Choroid plexus epithelial cell (primary cell): ENCODE measurements at places on chromosomes 7 and 10.

DNA sequence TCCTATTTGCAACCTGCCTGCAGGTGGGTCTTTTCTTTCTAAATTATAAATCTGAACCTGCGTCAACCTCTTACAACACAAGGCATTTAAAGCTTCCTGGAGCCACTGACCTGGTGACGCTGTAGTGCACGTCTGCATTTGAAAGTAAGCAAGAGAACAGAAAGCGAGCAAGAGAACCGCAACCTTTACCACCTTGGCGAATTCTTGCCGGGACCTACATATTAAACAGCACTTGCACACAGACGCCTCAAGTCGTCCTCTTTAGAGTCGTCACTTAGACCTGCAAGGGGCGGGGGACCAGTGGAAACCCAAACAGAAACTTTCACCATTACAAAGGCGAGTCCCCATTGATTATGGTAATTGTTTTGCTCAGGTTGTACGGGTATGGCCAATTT is 9.5 kb downstream of the GLI3 start:
- DNase-seq, result no peak

GRCh38 chr7:82183634-82184033 is 259.9 kb downstream of the CACNA2D1 start:
- peak; percentile 78 for DNase-seq

DNA sequence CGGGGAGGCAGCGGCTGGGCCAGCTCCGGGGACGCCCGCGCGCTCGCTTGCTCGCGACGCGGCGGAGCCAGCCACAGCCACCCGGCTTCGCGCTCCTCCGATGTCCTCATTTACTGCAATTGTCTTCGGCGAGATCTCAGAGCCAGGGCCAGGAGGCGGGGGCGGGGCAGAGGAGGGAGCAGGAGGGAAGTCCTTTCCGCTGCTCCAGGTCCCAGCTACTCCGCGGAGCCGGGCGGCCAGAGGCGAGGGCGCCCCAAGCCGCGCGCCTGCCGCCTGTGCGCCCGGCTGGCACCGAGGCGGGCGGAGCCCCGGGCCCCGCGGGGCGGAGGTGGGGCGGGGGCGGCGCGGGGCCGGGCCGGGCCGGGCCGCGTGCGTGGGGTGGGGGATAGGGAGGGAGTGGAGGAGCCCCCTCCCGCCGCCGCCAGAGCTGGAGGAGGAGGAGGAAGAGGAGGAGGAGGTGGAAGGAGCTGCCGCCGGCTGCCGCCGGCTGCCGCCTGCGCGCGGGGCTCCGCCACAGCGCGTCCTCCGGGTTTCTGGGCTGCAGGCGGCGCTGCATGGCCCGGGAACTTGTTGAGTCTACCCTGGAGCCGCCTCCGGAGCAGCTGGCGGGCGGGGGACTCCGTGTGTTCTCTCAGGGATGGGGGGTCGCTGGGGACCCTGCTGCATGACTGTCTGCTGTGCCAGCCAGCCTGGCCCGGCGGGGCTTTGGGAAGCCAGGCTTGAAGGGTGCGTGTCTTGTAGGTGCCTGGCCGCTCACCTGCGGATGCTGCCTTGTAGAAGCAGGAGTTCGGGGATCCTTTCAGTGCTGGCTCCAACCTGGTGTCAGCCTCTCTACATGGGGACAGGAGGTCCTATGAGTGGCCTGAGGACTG is at the start of gene INSYN2A:
INSYN2A (minus strand) TSS at position 310 of the 872 bp plus-strand sequence. CDS start 20,196 bp downstream, outside the sequence.
- DNase-seq, result peak; percentile 48

DNA sequence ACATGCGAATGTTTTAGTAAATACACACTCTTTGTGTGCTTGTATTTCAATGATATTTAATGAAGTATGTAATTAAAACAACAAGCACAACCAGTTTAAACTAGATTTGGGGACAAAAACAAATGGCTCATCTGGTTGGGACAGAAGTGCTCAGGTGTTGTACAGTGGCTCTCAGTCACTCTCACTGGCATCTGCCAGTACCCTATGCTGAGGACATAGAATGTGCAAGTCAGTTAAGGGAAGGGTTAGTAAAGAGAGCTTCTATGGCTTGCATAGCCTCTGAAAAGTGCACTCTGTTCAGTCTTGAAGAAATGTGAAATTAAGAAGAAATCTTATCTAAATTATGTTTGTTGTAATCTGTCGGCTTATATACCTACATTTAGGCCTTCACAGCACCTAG is 183.0 kb downstream of the LRRC4 start:
- DNase-seq, result no peak

GRCh38 chr7:43201912-43202311 is 89.5 kb downstream of the HECW1 start:
- DNase-seq, result peak; percentile 65

DNA sequence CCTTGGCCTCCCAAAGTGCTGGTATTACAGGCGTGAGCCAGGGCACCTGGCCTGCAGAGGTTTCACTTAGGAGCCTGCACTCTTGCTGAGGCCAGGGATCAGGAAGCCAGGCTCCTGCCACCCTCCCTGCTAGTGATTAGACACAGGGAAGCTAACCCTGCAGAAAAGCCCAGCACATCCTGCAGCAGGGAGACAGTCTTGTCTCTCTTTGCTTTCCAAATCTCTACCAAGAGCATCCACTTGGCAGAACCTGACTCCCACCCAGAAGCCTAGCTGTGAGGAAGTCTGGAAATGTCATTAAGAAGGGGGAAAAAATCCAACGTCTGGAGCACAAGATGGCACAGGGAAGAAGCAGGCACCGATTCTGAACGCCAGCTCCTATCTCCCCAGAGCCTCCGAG is 8.0 kb upstream of the FAM171A1 start:
- no peak for DNase-seq

GRCh38 chr10:88989824-88990383 is 694 bp upstream of the FAS start:
- DNase-seq, result peak; percentile 92

DNA sequence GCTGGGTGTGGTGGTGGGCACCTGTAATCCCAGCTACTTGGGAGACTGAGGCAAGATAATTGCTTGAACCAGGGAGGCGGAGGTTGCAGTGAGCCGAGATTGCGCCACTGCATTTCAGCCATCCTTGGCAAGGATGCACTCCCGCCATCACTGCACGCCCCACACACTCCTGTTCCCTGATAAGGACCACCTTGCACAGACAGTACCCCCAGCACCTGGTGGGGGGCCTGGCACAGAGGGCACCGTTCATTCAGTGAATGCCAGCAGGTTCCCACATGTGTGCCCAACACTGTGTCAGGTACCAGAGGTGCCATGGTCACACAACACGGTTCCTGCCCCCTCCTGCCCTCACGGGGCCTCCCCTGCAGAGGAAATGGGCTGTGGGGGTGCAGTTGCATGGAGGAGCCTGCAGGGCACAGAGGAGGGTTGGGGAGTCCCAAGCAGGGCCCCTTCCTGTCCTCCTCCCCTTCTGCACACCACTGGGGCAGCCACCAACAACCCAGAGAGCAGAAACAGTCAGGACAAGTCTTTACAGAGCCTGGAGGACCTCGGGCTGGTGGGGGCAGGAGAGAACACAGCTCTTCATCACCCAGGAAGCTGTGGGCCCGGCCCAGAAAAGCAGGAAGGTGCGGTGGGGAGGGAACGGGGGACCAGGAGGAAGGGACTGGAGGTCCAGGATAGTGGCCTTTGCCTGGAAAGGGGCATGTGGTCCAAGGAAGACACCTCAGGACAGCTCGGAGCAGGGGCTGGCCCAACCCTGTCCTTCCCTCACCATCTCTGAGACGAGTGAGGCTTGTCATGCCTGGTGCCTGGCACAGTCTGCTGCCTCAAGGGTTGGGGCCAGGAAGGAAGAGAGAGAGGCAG is 7.1 kb downstream of the CRYGN start:
- DNase-seq, result no peak

DNA sequence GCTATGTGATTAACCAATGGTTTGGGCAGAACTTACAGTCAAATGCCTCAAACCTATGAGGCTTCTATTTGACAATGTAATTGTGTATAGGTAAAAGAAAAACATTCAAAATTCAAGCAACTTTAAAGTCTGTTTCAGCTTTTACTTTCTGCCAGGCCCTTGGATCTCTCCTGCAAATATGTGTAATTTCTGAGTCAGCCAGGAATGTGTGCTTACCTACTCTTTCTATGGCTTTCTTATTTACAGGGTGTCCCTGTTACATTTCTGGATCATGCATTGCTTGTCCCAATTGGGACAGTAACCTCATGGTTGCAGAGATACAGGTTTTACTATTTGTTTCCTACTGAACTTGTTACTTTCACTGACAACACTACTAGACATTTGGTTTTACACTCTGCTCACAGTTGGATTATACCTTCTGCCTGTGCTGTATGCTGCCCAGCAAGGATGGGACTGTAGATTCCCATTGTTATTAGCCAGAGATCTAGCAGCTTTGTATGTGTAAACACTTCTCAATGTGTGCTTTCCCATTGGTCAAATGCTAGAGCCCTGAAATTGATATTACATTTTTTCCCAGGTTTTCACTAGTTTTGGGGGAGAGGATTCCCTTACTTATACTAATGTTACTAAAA is 355.3 kb downstream of the ARL4A start:
- DNase-seq, result peak; percentile 50

- DNase-seq, result no peak
Measured at GRCh38 chr7:157667261-157667660, 330.5 kb downstream of the DNAJB6 start.

GRCh38 chr10:26715137-26715487 is 17.6 kb downstream of the PDSS1 start:
- no peak for DNase-seq

DNA sequence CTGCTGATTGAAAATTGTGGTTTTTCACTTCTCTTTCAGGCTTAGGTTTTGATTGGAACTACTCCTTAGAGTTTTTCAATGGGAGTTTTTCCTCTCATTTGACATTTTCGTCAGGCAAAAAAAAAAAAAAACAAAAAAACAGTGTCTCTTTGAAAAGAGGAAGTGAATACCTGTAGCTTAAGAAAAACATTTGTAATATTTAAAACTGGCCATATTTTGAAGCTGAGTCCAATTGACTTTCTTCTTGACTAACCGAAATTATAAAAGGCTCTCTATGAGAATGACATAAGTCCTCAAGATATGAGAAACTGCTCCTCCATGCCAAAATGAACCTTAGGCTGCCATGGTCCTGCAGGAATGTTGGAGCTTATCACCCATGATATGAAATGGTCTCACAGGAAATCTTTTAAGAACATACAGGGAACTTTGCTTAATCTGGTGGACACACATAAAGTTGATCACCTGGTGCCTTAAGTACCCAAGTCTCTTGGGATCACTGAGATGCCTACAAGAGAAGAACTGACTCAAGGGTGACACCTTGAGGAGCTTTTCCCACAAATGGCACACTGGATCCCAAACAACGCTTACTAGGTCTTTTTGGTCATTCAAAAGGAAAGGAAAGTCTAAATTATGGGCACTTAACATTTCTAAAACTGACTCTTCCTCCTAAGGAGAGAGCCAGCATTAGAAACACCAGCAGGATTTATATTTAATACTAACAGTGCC is 263.4 kb downstream of the CDC14C start:
- DNase-seq, result no peak

GRCh38 chr7:142759433-142759832 is 10.2 kb downstream of the PRSS1 start:
- DNase-seq, result no peak

DNA sequence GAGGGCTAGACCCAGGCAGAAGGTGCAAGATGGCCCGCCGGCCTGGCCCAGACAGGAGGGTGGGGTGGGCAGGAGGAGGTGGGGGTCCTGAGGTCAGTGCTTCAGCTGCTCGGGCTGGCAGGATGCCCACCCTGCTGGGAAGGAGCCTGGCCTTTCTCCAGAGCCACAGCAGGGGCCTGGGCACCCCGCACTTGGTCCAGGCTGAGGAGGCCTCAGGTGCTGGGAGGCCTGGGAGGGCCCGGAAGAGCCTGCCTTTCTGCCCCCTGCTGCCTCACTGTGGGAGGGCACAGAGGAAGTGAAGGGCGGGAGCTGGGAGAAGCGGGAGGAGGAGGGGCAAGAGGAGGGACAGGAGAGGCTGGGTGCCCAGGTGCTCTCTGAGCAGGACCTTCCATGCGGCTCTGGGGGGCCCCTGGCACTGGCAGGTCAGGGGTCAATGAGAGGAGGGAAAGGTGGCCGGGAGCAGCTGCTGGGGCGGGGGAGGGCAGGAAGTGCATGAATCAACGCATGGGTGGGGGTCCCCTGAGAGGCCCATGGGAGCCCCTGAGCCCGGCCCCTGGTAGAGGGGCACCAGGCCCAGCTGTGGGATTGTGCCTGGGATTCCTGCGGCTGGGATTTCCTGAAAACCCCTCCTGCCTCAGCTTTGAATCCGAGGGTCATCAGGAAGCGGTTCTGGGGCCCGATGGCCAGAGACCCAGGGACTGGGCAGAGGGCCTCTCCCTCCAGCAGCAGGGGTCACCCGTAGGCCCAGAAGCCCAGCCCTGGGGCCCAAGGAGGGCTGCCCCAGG is 49.9 kb downstream of the PWWP2B start:
- peak; percentile 66 for DNase-seq

GRCh38 chr10:102455893-102456471 is 4.6 kb upstream of the C10orf95 start:
- DNase-seq, result peak; percentile 92

GRCh38 chr10:122157451-122157850 is 113.6 kb upstream of the BTBD16 start:
- DNase-seq, result no peak
